HuH-7 (cell line): ENCODE measurements at places on chromosomes 7 and 10.

- no peak for DNase-seq
These were observed 6.4 kb downstream of the KCNMA1 start for GRCh38 chr10:77631241-77631640.

DNA sequence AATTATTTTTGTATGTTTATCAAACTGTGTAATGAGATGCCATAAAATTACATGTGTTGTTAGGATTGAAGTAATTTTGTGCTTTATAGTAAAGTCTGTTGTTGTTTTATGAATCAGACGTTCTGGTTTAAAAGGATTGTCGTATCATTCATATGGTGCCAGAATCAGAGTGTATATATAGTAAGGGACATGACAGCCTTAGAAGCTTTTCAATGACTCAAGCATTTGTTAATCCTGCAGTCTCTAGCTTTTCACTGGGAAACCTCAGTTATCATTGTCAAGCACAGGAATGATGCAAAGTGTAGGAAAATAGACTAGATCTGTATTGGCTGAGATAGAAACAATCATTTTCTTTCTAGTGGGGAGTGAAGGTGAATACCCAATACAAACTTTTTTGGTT, 57.5 kb downstream of the TRRAP start:
- DNase-seq, result no peak

DNA sequence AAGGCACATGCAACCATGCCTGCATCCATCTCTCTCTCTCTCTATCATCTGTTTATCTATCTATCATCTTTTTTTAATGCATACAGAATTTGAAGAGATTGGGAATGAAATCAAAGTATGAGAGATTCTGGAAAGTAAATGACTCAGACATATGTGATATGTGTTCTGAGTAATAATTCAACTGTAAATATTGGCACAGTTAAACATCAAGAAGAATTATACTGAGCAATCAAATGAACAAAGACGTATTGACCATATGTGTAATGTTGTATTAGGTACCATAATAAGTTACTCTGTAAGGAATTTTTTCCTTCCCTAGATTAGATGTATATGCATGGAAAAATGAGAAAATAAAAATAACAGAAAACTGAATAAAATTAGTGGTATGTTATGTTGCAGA, 108.3 kb downstream of the SUGCT start:
- no peak for DNase-seq

DNA sequence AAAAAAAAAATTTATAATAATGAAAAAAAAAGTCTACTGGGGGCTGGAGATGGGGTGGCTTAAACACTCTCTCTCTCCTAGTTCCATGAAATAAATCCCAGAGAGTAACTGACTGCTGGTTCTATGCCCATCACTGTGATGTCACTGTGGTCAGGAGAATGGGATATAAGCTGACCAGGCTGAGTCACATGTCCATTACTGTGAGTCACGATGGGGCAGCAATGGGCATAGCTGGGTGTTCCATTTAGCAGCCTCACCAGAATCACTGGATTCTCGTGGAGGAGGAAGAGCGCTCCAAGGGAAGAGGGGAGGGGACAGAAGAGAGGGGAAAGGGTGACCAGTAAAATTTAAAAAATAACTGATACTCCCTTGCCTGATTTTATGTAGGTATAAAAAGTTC, 37.1 kb downstream of the MASTL start:
- DNase-seq, result no peak
